ENCODE measurements at places on chromosomes 7 and 10.

DNA sequence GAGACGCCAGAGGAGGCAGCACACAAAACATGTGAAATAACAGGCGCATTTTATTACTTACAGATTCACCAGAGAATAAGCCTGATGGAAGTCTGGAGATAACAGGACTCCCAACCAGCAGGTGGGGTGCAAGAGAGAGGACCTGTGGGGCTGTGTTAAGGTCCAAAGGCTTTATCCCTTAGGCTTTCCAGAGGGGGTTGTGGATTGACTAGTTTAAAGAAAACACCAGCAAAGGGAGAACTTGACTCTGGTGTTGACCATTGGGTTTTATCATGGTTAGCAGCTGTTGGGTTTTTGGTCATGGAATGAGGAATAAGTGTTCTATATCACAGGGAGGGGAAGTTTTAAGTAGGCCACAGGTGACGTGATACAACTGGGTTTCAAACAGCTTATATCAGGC, 1.6 kb upstream of the CRPPA start:
- no peak for DNase-seq

- no peak for DNase-seq
Observed at GRCh38 chr10:26887611-26888215, 27.0 kb upstream of the ABI1 start.

- no peak for DNase-seq
Observed at GRCh38 chr7:100351657-100352058, 6.3 kb upstream of the PILRB start.

DNA sequence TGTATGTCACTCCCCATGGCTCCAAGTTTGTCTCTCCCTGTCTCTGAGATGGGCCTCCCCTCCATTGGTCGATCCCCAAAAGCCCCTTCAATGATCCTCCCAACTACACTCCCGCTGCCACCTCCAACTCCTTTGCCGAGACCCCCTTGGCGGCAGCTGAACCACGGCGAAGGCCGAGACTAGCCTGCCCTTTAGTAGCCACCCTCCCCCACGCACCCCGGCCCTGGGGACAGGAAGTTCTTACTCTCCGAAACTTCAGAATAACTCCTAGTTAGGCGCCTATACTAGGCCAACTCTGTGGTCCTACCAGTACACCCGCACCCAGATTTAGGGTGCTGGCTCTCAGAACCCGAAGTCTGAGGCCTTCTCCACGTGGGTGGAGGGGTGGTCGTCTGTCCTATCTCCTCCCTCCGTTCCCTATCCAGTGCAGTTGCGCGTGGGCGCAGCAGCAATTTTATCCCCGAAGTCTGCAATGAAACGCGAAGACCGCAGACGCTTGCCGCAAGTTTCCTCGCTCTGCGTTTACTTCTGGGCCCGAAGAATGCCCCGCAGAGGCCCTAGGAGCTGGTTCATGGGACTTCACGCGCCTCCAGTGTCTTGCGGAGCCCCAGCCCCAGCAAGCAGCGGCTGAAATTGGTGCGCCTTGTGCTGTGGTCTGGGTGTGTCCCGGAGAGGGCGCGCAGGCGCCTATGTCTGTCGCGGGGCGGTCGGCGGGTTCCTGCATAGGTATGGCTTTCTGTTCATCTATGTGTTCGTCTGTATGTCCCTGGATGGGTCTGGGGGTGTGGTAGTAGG, 82.6 kb upstream of the SLF2 start:
- no peak for DNase-seq

- DNase-seq = no peak
Observed at GRCh38 chr7:34087892-34088891, 182.9 kb downstream of the BMPER start.

- peak; percentile 89 for DNase-seq
Observed at GRCh38 chr10:32139223-32140073, 83.2 kb upstream of the KIF5B start.

DNA sequence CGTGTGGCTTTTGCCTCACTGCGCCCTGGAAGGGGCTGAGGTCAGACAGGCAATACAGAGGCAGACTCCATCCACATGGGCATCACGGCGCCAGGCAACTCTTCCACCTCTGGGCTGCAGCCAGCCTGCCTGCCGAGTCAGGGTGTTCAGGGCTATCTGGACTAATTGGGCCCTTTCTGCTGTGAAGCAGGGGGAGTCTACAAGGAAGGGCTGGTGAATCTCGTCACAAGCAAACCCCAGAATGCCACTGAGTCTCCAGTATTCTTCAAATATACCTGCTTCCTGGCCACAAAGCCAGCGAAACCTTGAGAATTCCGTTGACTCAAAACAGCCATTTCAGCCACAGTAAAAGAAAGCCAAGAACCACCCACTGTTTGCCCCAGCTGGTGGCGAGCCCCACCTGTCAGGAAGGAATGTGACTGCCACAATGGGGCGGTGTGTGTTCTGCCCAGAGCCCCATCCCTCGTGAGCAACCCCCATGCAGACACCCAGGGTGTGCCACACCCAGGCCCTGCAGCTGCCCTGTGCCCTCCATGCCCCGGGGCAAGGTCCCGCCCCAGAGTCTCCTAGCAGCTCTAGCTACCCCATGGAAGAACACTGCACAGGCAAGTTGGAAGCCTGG, 117.3 kb downstream of the FAM53B start:
- no peak for DNase-seq

- DNase-seq = no peak
Observed at GRCh38 chr10:45197816-45198485, 117.5 kb downstream of the OR13A1 start.

- peak; percentile 9 for DNase-seq
Observed at GRCh38 chr10:27100813-27101347, 586 bp upstream of the ANKRD26 start.

GRCh38 chr7:134051020-134051419, 76.1 kb upstream of the LRGUK start:
- no peak for DNase-seq

DNA sequence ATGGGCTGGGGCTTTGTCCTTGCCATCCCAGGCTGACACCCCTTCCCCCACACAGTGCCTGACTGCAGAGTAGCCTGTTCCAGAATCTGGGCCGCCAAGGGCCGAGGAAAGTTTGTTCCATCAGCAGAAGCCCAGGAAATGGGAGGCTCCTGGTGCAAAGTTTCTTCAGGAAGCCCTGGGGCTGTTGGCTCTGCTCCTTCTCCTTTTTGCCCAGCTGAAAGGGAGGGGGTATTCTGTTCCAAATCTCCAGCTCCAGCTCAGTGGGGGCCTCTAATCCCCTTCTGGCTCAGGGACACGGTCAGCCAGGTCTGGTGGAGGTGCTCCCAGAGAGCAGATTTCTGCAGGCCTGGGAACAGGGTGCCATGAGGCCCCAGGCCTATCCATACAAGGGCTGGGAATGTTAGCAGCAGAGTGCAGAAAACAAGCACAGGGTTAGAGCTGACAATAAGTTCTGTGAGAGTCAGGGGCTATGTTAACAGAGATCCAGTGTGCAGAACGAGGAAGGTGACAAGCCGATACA, 399.5 kb downstream of the RPS24 start:
- DNase-seq = no peak

GRCh38 chr7:17456541-17456940, 158.1 kb downstream of the AHR start:
- no peak for DNase-seq

GRCh38 chr10:13117841-13118783, 18.1 kb downstream of the OPTN start:
- DNase-seq = no peak

DNA sequence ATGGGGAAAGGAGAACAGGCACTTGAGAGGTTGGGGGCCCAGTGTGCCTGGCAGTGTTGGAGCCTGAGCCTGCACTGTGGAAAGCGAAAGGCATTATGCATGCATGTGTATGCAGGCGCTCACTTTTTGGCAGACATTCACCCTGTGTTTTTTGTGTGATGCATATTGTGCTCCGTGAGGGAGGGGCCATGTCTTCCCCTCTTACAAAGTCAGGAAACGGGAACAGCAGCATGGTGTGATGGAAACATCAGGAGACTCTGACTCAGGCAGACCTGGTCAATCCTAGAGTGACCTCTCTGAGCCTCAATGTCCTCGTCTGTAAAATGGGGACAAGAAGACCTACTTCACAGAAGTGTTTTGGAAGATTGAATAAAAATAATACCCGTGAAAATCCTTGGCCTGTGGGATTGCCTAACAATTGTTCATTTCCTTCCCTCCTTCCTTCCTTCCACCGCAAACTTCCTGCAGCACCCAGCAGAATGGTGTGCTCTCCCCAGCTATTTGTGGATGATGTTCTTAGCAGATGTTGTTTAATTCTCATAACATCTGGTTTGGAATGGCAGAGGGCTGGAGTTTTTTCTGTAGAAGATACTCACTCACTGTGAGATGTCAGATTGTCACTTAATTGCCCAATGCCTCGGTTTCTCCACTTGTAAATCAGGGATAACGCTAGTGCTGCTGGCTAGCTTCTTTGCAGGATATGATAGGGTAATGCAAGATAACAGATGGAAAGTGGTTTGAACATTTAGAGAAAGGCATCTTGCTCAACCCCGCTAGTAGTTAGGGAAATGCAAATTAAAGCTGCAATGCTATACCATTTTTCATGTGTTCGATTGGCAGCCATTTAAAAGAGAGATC, 39.8 kb downstream of the CDH23 start:
- no peak for DNase-seq

Data from HFF-Myc (cell line).